T-cell (primary cell): ENCODE measurements at places on chromosomes 1 and 21.

GRCh38 chr1:20083178-20083944, 13.4 kb downstream of the PLA2G5 start:
- H3K36me3 ChIP-seq: no peaks in the 10 kb centered on the region
- H3K27ac ChIP-seq: no peak overlapping the region
- H3K4me3 ChIP-seq: no peak overlapping the region
- peaks cover 12% of the 10 kb centered on the region for H3K4me1 ChIP-seq

GRCh38 chr1:180888870-180889269, 23.8 kb upstream of the KIAA1614 start:
- no peaks in the 10 kb centered on the region for H3K27me3 ChIP-seq
- H3K36me3 ChIP-seq: no peaks in the 10 kb centered on the region
- H3K27ac ChIP-seq: no peak overlapping the region
- no peak for DNase-seq

DNA sequence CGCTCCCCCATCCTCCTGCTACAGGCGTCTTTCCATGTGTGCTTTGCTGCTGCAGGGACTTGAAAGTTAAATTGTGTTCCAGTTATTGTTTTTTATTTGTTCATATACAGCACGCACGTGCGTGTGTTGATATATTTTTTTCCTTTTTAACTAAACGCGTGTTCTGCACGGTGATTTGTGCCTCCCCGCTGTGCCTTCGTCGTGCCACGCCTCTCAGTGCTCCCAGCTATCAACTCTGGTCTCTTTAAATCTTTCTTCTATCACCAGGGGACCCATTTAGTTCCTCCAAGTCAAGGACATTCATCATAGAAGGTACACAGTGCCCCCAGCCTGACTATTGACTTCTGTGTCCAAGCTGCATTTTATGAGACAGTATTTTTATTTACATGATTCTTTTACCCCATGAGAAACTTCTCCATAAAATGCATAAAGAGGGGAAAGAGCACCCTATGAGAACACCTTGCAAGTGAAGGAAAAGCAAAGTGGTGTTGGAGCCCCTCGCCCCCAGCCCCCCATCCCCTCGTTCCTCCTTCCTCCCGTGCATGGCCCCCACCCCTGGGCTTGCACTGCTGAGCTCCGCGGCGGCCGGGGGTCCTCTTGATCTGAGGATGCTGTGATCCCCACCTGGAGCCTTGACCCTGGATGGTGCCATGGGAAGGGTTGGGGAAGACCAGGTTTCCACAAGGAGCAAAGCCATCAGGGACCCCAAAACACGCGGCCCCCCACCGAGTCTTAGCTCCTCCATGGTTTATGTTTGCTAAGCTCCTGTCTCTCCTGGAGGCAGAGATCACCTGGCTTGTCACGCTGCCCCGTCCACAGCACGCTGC, 45.5 kb downstream of the KCNAB2 start:
- H3K27ac ChIP-seq: no peak overlapping the region
- no peak overlapping the region for H3K4me3 ChIP-seq
- no peaks in the 10 kb centered on the region for H3K4me1 ChIP-seq
- H3K27me3 ChIP-seq: no peaks in the 10 kb centered on the region
- H3K36me3 ChIP-seq: peaks cover 17% of the 10 kb centered on the region
- DNase-seq: no peak

DNA sequence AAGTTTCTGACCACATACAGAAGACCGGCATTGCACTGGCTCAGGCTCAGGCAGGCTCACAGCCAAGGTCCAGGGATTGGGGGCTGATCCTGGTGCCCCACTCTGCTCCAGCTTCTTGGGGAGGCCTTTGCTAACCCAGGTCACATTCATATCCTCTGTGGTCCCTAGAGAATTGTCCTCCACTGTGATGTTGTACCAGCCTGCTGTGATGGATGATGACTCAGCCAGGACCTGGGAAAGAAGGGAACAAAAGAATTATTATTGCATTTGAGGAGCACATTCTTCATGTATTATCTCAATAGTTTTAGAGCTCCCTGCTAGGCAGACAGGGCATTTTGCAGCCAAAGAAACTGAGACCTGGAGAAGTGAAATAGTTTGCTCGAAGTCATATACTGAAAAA, 114.3 kb upstream of the ETV3 start:
- H3K4me1 ChIP-seq: no peaks in the 10 kb centered on the region
- H3K27ac ChIP-seq: no peak overlapping the region
- H3K36me3 ChIP-seq: no peaks in the 10 kb centered on the region
- DNase-seq: no peak
- peaks cover 6% of the 10 kb centered on the region for H3K27me3 ChIP-seq

DNA sequence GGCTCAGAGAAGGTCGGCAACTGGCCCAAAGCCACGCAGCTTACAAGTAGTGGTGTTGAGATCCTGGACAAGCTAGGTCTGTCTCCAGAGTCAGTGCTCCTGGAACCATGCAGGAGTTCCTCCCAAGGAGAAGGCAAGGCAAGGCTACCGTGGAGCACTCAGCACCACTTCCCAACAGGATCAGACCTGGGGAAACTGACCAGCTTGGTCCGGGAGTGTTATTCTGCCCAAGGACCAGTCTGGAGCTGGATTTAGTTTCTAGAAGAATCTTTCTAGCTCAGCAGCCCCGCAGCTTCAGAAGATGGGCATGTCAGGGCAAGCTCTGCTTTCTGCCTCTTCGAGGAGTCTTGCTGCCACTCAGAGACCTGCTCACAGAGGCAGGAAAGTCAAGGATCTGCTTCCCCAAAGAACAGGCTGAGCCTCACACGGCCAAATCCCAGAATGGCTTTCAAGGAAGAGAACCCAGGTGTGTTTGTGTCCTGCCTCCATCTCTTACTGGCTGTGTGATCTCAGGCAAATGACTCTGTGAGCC, 302.8 kb downstream of the MATN1 start:
- H3K36me3 ChIP-seq: no peaks in the 10 kb centered on the region
- peaks cover 33% of the 10 kb centered on the region for H3K27me3 ChIP-seq
- no peak for DNase-seq
- no peak overlapping the region for H3K4me3 ChIP-seq
- H3K4me1 ChIP-seq: no peaks in the 10 kb centered on the region

DNA sequence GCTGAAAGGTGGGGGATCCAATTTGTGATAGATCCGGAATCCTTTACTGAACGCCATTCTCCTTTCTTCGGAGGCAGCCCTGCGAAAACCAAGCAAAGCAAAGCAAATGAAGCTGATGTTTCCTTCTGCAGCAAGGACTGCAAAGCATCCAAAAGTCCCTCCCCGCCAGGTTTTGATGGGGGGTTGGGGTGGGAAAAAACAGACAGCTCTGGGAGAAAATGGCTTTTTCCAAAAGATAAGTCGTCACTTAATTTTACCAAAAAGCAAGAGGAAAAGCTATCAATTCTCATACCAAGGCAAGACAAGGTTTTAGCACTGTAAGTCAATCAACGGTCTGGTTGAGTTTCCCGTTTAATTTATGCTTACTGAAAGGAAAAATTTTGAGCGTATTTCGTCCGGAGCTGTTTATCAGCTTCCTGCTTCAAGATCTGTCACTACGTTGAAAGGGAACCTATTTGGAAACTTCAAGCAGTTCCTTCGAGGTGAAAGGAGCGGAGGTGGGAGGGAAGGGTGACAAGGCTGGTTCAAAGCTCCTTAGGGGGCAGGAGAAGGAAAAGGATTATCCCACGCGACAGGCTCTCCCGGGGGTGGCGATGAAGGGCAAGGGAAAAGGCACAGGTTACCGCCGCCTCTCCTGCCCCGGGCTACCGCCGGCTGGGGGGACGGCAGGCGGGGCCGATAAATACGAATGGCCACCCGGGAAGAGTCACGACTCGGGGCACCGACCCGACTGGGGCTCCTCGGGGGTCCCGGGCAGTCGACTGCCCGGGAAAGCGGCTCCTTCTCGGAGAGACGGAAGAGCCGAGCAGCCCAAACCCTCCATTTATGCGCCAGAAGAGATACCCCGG, 750 bp downstream of the SYNJ1 start:
- H3K27me3 ChIP-seq: no peaks in the 10 kb centered on the region
- H3K36me3 ChIP-seq: no peaks in the 10 kb centered on the region
- H3K4me1 ChIP-seq: peaks cover 20% of the 10 kb centered on the region
- H3K4me3 ChIP-seq: peak overlapping the region; percentile 91
- no peak for DNase-seq

DNA sequence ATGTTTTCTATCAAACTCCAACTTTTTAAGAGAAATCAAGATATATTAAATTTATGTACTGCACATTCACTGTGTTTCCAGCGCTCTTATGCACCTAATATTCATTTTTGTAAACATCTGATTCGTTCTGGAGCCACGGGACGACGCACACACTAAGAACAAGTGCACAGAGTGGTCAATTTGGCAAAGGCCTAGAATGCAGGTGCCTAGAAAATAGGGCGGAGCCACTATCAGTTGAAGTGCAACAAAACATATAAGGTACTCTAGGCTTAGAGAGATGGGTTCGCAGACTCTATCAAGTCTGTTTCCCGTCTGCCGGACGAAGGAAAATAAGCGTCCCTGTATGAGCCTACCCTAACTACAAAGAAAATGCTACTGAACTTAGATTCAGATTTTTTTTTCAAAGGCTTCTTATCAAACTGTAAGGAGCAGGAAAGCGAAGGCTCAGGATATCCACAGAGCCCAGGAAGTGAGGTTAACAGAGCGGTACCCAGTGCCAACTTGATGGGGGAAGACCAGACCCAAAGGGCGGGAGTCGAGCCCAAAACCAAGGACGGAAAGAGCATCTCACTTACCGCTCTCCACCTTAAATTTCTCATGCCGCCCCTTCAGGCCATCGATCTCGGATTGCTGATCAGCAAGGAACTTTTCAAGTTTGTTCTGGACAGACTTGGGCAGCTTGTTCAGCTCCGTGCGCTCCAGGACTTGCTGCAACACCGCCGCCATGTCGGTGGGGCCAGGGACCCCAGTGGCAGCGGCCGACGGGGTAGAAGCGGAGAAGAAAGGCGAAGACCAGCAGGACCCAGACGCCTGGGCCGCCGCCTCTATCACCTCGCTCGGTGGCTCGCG, 526 bp downstream of the TPR start:
- H3K27ac ChIP-seq: peak overlapping the region; percentile 84
- peak overlapping the region; percentile 97 for H3K4me3 ChIP-seq
- no peaks in the 10 kb centered on the region for H3K36me3 ChIP-seq
- DNase-seq: peak; percentile 38

- no peak overlapping the region for H3K27ac ChIP-seq
- H3K4me3 ChIP-seq: no peak overlapping the region
- no peaks in the 10 kb centered on the region for H3K4me1 ChIP-seq
- H3K36me3 ChIP-seq: no peaks in the 10 kb centered on the region
- H3K27me3 ChIP-seq: no peaks in the 10 kb centered on the region
These were observed 310.1 kb downstream of the BRINP2 start for GRCh38 chr1:177480741-177481305.

GRCh38 chr1:175504875-175505555, 238.4 kb downstream of the TNR start:
- peaks cover 17% of the 10 kb centered on the region for H3K27me3 ChIP-seq
- H3K36me3 ChIP-seq: no peaks in the 10 kb centered on the region
- no peak overlapping the region for H3K27ac ChIP-seq
- no peak for DNase-seq
- H3K4me3 ChIP-seq: no peak overlapping the region

DNA sequence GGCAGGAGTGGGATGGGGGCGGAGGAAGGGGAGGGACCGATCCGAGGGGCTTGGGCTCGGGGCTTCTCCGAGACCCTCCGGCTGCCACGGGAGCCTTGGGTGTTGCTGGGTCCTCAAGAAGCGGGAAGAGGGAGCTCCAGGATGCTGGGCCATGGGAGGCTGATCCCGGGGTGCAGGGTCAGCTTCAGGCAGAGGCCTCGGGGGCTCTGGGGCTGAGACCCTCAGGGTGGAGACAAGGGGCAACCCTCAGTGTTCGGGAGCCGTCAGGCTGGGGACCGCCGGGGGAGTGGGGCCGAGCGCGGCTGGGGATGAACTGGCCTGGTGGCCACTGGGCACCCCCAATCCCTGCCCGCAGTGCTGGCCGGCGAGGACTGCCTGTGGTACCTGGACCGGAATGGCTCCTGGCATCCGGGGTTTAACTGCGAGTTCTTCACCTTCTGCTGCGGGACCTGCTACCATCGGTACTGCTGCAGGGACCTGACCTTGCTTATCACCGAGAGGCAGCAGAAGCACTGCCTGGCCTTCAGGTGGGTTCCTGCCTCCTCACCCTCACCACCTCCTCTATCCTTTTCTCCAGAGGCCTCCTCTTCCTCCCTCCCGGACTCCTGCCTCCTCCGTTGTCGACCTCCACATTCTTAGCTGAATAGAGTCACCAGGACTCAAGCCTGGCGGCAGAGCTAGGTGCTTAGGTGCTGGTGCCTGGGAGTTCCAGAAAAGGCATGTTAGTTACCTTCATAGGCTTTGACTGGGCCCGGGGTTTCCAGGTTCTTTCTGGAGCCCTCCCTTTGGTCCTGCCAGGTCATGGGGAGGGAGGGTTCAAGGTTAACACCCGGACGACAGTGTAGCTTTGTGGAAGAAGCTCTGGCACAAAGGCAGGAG, 631 bp downstream of the SHISA4 start:
- H3K4me1 ChIP-seq: peaks cover 17% of the 10 kb centered on the region
- H3K4me3 ChIP-seq: peak overlapping the region; percentile 29
- H3K27ac ChIP-seq: no peak overlapping the region

- no peak for DNase-seq
- peaks cover 7% of the 10 kb centered on the region for H3K27me3 ChIP-seq
- no peaks in the 10 kb centered on the region for H3K4me1 ChIP-seq
- H3K36me3 ChIP-seq: no peaks in the 10 kb centered on the region
These were observed at the start of gene AGBL4 for GRCh38 chr1:50023292-50024159. Gene AGBL4, minus strand, starts transcription at chr1:50023954.

GRCh38 chr1:205983925-205984725, 19.1 kb downstream of the RAB7B start:
- H3K36me3 ChIP-seq: no peaks in the 10 kb centered on the region
- H3K4me3 ChIP-seq: no peak overlapping the region
- H3K27ac ChIP-seq: no peak overlapping the region
- no peaks in the 10 kb centered on the region for H3K27me3 ChIP-seq

DNA sequence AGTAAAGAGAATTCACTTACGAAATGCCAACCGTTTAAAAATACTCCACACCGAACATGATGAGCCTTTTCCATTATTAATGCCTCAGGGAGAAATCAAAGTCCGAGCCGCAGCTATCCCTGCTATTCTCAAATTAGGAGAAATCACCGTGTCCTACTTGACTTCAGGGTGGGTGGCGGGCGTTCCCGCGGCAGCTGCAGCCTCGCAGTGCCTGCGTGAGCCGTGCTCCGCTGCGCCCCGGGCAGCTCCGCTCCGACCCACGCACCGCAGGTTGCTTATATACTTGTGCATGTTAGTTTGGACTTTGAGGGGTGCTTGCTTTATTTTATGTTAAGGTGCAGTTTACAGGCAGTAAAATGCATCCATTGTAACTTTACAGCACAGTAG, 35.6 kb upstream of the PCBP3 start:
- H3K4me1 ChIP-seq: peaks cover 19% of the 10 kb centered on the region
- no peak overlapping the region for H3K4me3 ChIP-seq
- H3K27me3 ChIP-seq: no peaks in the 10 kb centered on the region
